Stimulated activated naive CD8-positive, alpha-beta T cell treated with anti-CD3 and anti-CD28 coated beads, Interleukin-15, amount 100 ng/mL, for 72 hours (primary cell): ENCODE measurements at places on chromosomes 12 and 14.
A peak's percentile ranks its signal among the peaks of the same experiment; 100 is the strongest.

- DNase-seq, result no peak
Observed at GRCh38 chr12:105676694-105677093, 346.2 kb downstream of the C12orf75 start.

DNA sequence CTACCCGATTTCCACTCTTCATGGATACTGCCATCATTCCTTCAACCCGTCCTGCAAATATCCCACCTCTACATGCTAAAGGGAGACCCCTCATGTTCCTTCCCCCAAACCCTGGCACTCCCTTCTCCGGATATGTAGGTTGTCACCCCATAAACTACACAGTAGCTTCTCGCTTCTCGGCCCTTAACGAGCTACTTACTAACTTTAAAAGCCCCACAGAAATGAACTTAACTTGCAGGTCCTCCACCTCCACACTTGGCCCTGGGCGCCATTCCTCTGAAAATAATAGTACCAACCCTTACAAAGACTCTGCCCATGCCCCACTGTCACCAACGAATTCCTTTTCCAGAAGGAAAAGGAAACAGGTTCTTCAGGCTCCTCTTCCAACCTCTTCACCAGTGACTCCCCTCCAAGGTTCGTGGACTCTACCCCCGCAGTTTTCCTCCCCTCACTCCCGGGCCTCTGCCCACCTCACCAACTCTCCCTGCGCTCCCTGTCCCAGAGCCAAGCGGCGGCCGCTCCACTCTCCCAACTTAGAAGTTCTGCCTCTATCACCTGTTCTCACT, 1.2 kb downstream of the SPPL3 start:
- DNase-seq, result no peak

DNA sequence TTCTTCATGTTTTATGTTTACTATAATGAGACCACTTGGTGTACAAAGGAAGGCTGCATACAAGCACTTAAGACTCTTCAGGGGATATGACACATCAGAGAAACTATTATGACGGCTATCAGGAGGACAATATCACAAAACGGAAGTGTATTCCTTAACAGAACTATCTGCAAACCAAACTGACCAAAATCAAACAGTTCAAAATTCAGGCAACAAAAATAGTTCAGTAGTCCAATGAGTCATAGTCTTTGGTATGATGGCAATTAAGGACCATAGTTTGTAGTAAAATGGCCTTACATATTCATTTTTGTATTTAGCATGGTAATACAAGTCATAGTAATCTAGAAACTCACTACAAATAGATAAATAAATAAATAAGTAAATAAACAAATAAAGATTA, 1638.7 kb upstream of the SEL1L start:
- DNase-seq, result no peak

GRCh38 chr12:122327494-122328385, 61.4 kb upstream of the VPS33A start:
- no peak for DNase-seq

- peak; percentile 68 for DNase-seq
Observed at GRCh38 chr12:52036587-52037171, 14.6 kb upstream of the NR4A1 start.

GRCh38 chr12:103282124-103282523, 213.6 kb downstream of the C12orf42 start:
- DNase-seq, result no peak

DNA sequence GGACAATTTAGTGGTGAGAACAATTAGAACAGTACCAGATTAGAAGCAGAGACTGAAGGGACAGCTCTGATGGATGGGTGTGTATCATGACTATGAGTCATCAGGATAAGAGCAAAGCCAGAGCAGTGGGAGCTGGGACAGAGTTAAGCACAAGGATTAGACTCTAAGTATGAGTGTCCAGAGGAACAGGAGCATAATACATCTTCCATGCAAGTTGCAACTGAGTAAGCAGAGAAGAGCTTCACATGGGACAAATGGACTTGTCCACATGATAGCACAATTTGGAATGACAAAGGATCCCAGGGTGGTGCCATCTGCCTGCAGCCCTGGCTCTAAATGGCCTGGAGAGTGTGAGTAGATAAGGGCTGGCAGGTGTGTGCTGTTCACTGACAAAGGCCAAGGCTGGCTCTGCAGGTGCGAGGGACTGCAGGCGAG, 226.4 kb upstream of the CAND1 start:
- DNase-seq, result no peak

- no peak for DNase-seq
Observed at GRCh38 chr14:55500219-55500701, 59.8 kb upstream of the TBPL2 start.

DNA sequence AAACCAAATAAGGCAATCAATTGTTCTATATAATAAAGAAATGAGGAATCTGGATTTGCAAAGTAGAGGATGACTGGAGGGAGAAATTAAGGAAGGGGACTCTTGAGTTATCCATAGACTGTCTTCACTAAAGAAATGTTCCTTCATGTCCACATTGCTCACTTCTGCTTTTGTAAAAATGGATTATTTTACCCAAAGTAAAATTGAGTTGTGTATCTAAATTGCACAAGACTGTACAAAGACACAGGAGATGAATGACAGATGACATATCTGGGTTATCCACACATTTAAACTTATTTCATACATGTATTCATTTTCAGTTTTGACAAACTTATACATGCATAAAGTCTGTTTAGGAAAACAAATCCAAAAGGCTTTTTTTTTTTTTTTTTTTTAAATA, 11.3 kb downstream of the ATP2B1 start:
- no peak for DNase-seq

GRCh38 chr12:64172143-64172970, 49.7 kb downstream of the KICS2 start:
- no peak for DNase-seq

DNA sequence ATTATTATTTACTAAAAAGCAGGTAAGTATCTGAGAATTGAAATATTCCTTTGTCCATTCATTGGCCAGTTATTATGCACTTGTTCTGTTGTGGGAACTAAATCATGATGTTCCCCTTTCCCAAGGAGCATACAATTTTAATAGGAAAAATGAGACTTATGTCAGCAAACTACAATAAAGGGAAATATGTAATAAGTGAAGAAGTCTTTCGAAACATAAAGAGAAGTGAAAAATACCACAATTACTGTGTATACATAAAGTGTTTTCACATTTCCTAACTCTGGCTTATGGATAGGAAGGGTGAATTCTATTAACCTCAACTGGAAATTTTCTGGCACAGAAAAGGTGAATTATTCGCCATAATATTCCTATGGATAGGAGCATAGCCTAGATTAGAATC, 78.4 kb upstream of the DNM1L start:
- DNase-seq, result no peak

DNA sequence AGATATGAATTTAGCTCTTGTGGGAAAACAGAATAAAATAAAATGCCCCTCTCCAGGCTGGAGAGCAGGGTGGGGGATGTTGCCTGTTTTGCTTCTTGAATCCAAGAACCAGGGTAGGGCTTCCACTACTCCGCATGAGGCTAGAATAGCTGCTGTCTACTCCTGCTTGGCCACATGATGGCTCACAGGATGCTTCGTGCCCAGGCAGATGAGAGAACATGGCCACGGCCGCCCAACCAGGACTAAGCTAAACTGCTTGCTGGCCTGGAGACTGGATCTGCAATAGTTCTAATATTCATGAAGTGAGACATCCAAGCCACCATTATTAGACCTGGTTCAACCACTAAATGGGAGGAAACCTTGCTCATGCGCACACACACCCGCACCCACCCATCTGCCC, 122.2 kb upstream of the METAP2 start:
- no peak for DNase-seq

DNA sequence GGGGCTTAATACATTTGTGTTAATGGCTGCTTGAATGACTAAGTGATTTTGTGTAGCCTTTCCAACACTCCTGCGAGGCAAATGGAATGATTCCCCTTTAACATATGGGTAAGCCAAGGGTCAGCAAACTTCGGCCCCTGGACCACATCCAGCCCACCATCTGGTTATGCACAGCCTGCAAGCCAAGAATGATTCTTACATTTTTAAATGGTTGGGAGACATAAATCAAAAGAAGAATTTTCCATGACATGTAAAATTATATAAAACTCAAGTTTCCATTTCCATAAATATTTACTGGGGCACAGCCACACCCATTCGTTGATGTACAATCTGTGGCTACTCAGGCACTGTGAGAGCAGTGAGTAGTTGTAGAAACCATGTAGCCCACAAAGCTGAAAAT, 9.0 kb downstream of the SLC8B1 start:
- no peak for DNase-seq

GRCh38 chr12:22414742-22415141, 80.2 kb upstream of the ST8SIA1 start:
- no peak for DNase-seq
